ENCODE measurements at places on chromosomes 1 and 21.
A peak's percentile ranks its signal among the peaks of the same experiment; 100 is the strongest.

- DNase-seq, result peak; percentile 37
Measured at GRCh38 chr1:44405031-44405797, at the start of gene RNF220. TSS of gene RNF220 (plus strand) at chr1:44405255.

DNA sequence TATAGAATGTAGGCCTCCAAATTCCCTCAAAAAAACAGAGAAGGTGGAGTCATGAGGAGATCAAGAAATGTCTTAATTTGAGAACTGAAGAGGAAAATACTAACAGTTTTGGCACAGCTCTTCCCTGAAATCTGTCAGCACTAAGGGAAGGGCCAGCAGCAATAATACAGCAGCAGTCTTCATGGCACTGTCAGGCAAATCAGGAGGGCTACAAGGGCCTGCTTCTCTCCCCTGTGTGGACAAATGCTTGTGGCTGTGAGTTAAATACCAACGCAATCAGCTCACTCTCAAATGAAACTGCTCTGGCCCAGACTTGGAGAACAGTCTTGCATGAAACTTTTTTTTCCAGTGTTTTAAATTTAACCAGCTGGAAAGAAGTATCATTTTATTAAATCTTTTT lies 20.5 kb upstream of the CNN3 start:
- no peak for DNase-seq

GRCh38 chr21:41666641-41667081 lies 100.2 kb downstream of the RIPK4 start:
- no peak for DNase-seq

DNA sequence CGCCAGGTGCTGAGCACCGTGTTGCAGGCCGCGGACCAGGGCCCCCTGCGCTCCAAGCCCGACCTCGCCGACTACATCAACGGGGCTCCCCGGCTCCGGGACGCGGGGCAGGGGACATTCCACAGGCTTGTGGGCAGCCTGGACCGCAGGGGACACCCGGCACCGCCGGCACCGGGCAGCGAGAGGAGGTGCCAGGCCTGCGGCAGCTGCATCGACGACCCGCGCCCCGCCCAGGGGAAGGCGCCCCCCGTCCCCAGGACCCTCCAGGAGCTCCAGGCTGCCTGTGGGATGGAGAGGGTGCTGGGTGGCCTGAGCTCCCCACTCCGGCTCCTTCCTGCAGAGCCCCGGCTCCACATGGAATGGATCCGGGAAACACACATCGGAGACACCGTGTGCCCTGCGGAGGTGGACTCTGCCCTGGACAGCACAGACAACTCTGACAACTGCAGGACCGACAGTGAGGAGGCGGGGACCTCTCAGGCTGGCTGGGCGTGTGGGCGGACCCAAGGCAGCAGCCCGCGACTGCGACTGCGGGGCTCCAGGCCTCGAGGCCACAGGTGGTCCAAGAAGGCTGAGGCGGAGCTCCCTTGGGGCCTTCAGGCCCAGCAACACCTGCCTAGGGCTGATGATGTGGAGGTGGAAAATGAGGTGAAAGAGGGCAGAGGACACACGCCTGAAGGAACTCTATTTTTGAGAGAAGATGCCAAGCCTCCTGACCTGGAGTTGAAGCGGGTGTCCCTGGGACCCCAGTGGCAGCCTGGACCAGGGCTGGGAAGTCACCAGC lies 22.8 kb downstream of the KIAA1614 start:
- no peak for DNase-seq

- DNase-seq, result no peak
Measured at GRCh38 chr1:156149374-156150332, 3.7 kb upstream of the SEMA4A start.

- no peak for DNase-seq
Measured at GRCh38 chr1:23129846-23130245, 38.8 kb downstream of the LUZP1 start.

- no peak for DNase-seq
Measured at GRCh38 chr1:186118724-186119123, 256.3 kb downstream of the TPR start.

- DNase-seq, result no peak
Measured at GRCh38 chr1:151292207-151293030, 10.3 kb downstream of the ZNF687 start.

- no peak for DNase-seq
Measured at GRCh38 chr1:178487070-178487615, 9.6 kb downstream of the CLEC20A start.

DNA sequence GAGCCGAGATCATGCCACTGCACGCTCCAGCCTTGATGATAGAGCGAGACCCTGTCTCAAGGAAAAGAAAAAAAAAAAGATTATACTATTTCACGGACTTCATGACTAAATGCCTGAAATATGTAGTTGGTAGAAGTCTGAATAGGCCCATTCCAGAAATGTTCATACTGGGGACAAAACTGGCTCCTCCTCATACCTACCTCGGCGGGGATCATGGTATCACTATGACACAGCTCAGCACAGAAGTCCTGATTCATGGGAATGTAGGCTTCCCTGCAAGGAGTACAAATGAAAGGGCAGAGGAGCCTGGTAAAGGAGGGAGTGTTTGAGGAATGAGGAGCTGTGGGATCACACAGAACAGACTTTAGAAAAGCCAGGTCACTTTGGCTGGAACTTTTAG lies 5.0 kb downstream of the SPATA46 start:
- DNase-seq, result no peak

GRCh38 chr1:227312361-227313025 lies 5.8 kb downstream of the CDC42BPA start:
- no peak for DNase-seq

DNA sequence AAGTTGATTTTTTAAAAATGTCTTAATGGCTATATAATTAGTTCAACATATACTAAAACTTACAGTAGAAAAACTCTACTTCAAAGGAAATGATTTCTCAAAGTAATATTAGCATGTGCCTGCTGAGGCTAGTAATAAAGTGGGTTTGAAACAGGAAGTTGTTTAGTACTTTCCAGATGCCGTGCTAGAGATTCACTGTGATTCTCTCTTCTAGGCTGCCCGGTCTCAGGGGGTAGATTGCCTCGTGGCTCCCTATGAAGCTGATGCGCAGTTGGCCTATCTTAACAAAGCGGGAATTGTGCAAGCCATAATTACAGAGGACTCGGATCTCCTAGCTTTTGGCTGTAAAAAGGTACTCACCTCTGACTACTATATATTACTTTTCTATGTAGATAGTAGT lies 9.1 kb downstream of the EXO1 start:
- no peak for DNase-seq

- DNase-seq, result no peak
Measured at GRCh38 chr1:95223110-95223509, 10.9 kb upstream of the RWDD3 start.

GRCh38 chr1:160713161-160713560 lies 1.5 kb upstream of the CD48 start:
- DNase-seq, result no peak

GRCh38 chr1:196550731-196551130 lies 57.5 kb downstream of the KCNT2 start:
- DNase-seq, result no peak

GRCh38 chr1:245823408-245824147 lies 668.8 kb downstream of the KIF26B start:
- no peak for DNase-seq

- DNase-seq, result no peak
Measured at GRCh38 chr1:8061210-8061609, 35.1 kb upstream of the ERRFI1 start.

GRCh38 chr21:36859744-36860501 lies 106.5 kb downstream of the HLCS start:
- peak; percentile 56 for DNase-seq

DNA sequence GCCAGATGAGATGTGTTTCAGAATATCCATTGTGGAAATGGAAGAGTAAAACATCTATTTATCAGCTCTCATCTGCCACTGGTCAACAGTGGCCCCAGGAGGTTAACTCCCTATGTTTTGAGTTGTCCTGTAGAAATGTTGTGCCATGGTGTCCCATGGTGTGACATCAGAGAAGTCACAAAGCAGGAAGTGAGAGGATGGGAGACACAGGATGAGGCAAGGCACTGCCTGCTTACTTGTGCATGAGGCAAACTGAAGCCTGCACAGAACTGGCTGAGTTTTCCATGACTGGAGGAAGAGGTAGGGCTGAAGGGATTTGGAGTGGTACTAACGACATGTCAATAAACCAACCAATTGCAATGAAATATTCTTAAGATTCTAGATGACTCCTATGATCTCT lies 131.5 kb upstream of the ZNF644 start:
- DNase-seq, result no peak

DNA sequence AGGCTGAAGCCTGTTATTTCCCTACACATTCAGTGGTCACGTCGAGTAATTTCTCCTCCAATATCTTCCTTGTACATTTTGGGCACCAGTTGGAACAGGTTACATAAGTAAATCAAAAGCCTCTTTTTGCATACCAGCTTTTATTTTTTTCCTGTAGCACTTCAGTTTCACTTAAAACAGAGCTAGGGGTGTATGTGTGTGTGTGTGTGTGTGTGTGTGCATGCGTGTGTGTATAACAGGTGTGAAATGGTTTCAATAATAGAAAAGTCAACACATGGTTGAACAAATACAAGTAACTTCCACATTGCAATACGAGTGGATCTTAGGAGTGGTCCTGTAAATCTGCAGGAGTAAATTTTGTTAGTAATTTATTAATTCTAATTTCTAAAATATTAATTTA lies 3.0 kb upstream of the MAN1A2 start:
- DNase-seq, result no peak

DNA sequence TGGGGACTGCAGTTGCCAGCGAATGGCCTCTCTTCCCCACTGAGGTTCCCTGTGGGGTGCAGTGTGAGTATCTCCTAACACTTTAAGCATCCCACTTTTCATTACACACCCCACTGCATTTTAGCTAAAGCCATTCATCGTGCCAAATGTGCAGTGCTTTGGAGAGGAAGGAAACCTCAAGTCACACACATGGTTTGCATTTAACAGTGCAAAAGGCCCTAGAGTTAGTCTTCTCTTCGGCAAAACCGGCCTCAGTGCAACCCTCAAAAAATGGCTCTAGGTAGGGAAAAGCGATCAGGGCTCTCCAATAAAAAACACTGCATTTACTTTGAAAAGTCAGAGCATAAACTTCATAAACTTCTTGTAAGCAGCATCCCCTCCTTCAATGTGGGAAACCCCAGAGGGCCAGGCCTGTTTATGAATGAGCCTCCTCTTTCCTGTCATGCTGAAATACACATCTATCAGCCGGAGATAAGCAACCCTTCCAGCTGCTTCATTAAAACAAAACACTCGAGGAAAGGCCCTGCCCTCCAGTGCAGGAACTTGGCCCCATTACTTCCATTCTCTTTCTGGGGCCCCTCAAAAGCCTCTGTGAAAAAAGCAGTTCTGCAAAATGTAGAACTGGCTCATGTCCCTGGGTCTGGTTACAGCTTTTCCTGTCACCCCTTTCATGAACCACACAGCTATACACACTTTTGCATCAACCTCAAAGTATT lies 184.0 kb downstream of the CDC7 start:
- DNase-seq, result peak; percentile 51

- DNase-seq, result no peak
Measured at GRCh38 chr1:2544875-2545640, 11.1 kb upstream of the TNFRSF14 start.

DNA sequence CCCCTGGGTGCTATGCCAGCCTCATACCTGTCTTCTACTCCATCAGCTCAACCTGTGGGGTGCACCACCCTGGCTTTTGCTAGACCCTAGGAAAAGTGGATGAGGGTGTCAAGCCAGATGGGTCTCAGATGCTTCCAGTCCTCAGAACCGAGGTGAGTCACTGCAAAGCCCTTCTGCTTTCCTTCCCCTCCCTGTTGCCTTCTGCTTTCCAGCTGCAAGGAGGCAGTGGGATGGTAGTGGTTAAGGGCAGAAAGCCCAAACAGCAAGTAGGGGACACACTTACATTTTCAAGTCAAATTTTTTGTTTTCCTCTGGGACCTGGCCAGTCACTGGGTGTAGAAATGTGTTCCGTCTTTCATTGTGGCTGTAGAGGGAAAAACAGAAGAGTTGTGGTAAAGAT lies 60.7 kb upstream of the GOLT1A start:
- no peak for DNase-seq

GRCh38 chr1:226627924-226628611 lies 79.5 kb downstream of the STUM start:
- no peak for DNase-seq

DNA sequence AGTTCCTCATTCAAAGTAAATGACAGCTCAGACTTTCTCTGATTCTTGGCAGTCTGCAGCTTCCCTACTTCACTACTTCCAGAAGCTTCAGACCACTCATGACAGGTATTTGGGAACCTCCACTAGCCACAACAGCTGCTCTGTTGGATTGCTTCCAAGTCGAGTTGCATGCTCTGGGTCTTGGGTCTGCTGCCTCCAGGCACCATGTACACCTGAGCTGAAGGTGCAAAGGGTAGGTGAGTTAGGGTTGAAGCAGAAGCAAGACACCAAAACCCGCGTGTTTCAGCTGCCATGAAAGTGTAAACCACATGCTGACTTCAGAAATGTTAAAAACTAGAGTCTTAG lies 62.7 kb downstream of the ZNF684 start:
- no peak for DNase-seq

- DNase-seq, result no peak
Measured at GRCh38 chr21:17798796-17799195, 20.4 kb downstream of the C21orf91 start.

- DNase-seq, result peak; percentile 36
Measured at GRCh38 chr1:224433041-224433691, 1.4 kb downstream of the WDR26 start.

DNA sequence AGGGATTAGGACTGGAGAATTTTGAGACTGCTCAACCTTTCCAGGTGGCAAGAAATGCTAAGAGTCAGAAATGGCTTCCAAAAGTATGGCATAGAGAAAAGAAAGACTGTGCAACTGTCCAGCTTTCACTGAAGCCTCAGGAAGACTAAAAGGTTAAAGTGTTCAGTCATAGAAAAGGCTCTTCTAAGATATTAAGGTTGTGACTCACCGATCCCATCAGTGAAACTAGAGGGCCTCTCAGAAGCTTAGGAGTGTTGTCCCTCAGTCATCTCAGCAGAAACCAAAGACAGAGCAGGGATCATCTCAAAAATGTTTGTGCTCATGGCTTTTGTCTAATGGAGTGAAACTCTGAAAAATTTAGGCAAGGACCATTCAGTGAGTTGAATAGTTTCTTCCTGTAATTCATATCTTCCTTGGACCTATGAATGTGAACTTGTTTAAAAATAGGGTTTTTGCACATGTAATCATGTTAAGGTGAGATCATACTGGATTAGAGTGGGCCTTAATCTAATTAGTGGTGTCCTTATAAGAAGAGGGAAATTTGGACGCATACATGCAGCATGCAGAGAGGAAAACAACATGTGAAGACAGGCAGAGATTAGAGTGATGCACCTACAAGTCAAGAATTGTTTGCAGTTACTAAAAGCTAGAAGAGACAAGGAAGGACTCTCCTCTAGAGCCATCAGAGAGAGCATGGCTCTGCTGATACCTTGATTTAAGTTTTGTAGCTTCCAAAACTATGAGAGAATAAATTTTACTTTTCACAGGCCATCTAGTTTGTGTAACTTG lies 71.3 kb downstream of the RPE65 start:
- DNase-seq, result no peak
